ENCODE measurements at places on chromosomes 7 and 10. TPM values are rescaled to one million over a fixed set of nuclear protein-coding genes. Genes with fewer than 3 reads are reported as not detected.

IDI2 gene
- not detected for total RNA-seq

ARHGEF35 gene
- total RNA-seq: 1.6 TPM

FZD8 gene
- 35.5 TPM for total RNA-seq

GALNT17 gene
- 24.5 TPM for total RNA-seq

SPDYE1 gene
- not detected for total RNA-seq

TCERG1L gene
- not detected for total RNA-seq

DNAJC1 gene
- total RNA-seq: 9.9 TPM

SNX10 gene
- 2.6 TPM for total RNA-seq

NPC1L1 gene
- total RNA-seq: not detected

SAMD9 gene
- total RNA-seq: 3.1 TPM

TWIST1 gene
- total RNA-seq: 12.0 TPM

UCN3 gene
- total RNA-seq: not detected

Data from skeletal muscle tissue (tissue), 5 donors.